Retinal pigment epithelial cell (primary cell): ENCODE measurements at places on chromosomes 6 and 20.

DNA sequence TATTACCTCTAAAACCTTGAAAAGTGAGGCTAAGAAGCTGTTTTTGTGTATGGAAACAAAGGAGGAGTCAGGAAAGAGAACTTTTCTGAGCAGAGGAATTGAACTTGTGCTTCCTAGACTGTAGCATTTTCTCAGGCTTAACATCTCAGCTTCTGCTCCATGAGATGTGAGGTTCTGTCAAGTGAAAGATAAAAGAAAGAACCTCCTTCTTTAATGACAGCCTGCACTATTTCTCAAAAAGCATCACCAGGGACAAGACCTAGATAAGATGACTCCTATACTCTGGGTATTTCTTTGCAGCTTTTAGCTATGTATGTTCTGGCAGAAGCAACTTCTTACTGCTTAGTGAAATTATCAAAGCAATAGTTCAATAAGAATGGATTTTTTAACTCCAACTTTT is 87.6 kb upstream of the KCNQ5 start:
- DNase-seq = no peak

DNA sequence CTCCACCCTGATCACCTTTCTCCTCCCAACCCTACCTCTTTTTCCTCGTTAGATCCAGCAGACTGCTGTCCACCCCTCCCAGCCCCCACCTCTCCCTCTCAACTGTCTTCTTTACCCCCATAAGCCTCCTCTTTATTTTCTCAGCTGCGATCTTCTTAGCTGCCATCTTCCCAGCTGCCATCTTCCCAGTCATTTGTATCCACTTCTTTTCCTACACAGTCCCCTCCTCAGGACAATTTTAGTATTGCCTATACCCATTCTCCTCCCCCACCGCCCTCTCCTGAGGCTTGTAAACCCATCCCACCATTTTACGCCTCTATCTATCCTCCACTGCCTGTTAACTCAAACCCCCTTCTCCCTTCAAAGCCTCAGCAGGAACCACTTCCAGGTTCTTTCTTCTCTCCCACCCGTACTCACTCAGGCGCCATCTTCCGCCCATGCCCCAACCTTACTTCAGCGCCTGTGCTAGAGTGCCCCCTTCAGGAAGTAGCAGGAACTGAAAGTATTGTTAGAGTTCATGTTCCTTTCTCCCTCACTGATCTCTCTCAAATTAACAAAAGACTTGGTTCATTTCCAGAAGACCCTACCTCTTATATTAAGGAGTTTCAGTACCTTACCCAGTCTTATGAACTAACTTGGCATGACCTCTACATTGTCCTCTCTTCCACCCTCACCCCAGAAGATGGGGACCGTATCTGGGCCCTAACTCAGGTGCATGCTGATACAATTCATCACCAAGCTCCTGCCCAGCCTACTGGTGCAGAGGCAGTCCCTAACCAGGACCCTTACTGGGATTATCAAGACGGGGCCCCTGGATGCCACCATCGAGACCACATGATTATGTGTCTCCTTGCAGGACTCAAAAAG is 236.0 kb downstream of the ADGRG6 start:
- no peak for DNase-seq

DNA sequence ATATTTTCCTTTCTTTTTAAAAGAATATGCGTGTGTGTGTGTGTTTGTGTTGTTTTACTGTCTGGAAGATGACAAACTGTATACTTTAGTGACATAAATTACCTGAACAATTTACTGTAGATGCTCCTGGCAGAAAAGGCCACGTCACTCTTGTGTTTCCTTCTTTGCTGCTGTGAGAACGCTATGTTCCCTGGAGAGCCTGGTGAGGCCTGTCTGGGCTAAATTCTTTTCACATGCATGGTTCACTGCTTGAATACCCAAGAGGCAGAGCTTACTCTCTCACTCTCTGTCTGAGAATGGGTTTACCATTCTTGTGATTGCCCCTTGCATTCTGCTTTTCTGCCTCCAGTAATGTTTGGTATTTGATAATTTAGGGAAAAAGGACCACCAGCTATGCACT is 64.3 kb downstream of the EDN1 start:
- DNase-seq = peak; percentile 81

GRCh38 chr6:28764761-28765282 is 159.0 kb downstream of the TRIM27 start:
- no peak for DNase-seq

DNA sequence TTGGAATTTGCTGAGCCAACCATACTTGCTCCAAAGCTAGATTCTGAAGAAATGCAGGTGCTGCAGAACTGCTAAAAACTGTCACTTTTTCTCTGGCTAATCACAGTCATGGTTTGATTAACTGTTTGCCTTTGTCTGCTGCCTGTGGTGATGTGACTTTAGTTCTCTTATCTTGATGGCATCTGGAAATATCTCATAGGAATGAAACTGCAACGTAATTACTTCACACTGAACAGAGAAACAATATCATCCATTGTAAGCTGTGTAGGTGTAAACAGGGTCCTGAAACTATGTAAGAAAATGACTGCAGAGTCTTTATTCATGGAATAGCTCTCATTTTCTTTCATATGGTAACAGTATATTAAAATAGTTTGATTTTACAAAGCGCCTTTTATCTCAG is 721.9 kb upstream of the HS3ST5 start:
- DNase-seq = peak; percentile 27
